ENCODE measurements at places on chromosomes 2 and 18.

- no peak for DNase-seq
Measured at GRCh38 chr2:169982929-169983328, 155.7 kb downstream of the UBR3 start.

GRCh38 chr2:16005389-16005788, 65.0 kb downstream of the MYCN start:
- DNase-seq = no peak

DNA sequence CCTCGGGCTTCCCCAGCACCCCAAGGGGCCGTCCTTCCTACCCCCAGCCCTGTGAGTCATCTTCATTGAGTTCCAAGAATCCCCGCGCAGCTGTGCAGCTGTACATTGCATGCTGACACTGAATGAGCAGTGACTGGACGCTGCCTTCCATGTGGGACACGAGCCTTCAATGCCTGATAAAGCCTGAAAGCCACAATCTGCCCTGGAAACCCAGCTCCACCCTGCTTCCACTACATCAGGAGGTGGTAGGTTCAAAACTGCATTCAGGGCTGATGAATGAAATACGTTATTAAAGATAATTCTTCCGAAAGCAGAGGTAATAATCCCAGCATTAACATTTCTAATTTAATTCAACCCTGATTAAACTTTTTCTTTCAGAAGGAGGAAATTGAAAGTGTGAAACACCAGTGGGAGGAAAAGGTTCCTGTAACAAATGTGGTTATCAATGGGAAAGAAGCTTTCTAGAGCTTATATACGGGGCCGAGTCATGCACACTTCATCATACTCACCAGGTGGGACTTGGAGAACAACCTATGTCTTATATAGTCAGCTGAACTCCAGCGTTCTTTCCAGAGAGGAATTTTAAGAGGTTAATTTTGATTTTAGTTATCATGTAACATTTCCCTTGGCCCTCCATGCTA, 360.1 kb downstream of the LPIN1 start:
- DNase-seq = no peak

DNA sequence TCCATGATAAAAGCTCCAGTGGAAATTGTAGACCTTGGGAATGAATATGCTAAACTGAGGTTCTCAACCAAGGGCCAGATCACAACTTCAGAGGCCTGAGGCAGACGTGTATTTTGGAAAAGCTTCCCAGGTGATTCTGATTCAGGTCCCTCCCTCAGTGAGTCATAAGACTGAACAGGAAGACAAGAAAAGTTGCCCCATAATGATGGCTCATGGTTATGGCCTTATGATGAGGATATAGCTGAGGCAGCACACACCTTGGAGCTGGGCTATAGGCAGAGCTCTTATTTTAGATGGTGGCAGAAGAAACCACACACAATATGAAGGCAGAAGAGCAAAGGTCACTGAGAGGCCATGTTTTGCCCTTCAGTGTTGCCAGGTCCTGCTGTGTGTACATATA, 9.6 kb downstream of the ANTXR1 start:
- no peak for DNase-seq

- DNase-seq = no peak
Measured at GRCh38 chr2:156765043-156765442, 328.9 kb downstream of the GPD2 start.

DNA sequence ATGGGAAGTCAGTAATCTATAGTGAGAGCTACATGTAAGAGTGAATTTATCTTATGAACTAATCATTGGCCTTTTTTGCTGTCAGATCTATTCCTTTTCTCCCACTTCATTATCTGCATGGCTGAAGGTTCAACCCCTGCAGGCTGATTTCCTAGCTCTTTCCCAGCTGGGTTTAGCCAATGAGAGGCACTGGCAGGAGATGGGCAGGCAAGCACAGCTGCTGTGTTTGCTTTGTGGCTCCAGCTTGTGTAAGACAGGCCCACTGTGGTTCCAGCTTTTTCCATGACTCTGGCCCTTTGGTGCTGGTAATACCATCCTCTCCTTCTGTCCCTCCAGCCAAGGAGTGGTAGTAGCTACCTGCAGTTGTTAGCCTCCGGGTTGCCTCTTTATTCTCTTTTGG, 248.8 kb downstream of the PLCL1 start:
- DNase-seq = no peak

GRCh38 chr2:17353263-17353662, 165.0 kb downstream of the RAD51AP2 start:
- no peak for DNase-seq

- no peak for DNase-seq
Measured at GRCh38 chr2:222797871-222798270, 63.0 kb upstream of the ACSL3 start.

Data from activated CD4-positive, CD25-positive, alpha-beta regulatory T cell (primary cell).